ENCODE measurements at places on chromosomes 6 and 20. TPM values are rescaled to one million over a fixed set of nuclear protein-coding genes. Genes with fewer than 3 reads are reported as not detected.

SYNDIG1 gene
- total RNA-seq, result not detected

RIPOR3 gene
- not detected for total RNA-seq

- H3K27ac ChIP-seq, result no peak overlapping the region
- no peaks in the 10 kb centered on the region for H3K36me3 ChIP-seq
- H3K27me3 ChIP-seq, result no peaks in the 10 kb centered on the region
- H3K4me3 ChIP-seq, result no peak overlapping the region
- H3K4me1 ChIP-seq, result peaks cover 11% of the 10 kb centered on the region
These were observed 301.9 kb upstream of the SGK1 start for GRCh38 chr6:134619789-134620188.

DNA sequence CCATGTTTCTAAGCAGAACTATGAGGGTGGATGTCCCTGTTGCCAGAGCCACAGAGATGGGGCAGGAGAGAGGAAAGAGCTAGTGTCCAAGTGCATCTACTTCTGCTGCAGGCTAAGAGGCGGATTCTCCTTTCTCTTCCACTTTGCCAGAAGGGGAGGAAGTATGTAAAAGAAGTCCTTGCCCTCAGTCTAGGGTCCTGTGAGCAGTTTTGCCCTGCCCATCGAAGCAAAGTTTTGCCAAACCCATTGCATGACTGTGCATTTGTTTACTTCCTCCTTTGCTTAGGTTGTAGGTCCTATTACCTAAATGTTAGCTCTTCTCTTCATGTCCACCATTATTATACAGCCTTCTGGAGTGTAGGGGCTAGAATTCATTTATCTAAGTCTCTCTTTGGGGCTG, 106.2 kb upstream of the ARMC2 start:
- peak overlapping the region; percentile 35 for H3K27ac ChIP-seq
- H3K4me1 ChIP-seq, result peaks cover 43% of the 10 kb centered on the region
- peak; percentile 46 for DNase-seq

- DNase-seq, result no peak
- H3K27ac ChIP-seq, result no peak overlapping the region
- H3K36me3 ChIP-seq, result no peaks in the 10 kb centered on the region
These were observed 36.5 kb downstream of the NOX3 start for GRCh38 chr6:155419161-155419560.

DNA sequence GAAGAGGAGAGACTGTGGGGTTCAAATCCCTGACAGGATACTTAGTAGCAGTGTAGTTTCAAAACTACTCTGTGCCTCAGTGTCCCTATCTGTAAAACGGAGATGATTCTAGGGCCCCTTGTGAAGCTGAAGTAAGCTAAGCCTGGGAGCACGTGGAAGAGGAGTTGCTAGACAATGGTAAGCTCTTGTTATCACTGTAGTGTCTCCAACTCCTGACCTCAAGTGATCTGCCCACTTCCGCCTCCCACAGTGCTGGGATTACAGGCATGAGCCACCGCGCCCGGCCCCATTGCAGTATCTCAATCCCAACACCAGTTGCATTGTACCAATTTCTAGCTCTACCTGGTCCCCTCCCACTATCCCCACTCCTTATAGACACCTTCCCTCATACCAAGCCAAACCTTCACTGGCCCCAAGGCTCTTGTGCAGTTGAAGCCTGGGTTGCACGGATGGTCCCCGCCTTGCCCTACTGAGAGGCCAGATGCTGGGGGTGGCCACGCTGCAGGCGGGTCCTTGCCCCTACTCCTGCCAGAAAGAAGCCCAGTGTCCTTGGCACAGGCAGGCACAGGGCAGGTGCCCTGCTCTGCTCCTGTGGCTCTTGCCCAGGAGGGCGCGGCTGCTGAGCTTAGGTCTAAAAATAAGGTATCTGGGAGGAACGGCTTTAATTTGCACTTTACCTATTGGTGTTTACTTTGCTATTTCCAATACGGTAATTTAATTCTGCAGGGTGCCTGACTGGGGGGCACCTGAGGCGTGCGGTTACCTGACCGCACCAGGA, 118.1 kb downstream of the VEGFA start:
- no peak overlapping the region for H3K27ac ChIP-seq
- no peaks in the 10 kb centered on the region for H3K36me3 ChIP-seq
- no peak overlapping the region for H3K4me3 ChIP-seq
- no peak for DNase-seq
- H3K4me1 ChIP-seq, result no peaks in the 10 kb centered on the region
- no peaks in the 10 kb centered on the region for H3K27me3 ChIP-seq

PI3 gene
- 175 TPM for total RNA-seq

- H3K27ac ChIP-seq, result no peak overlapping the region
- no peaks in the 10 kb centered on the region for H3K36me3 ChIP-seq
- H3K4me3 ChIP-seq, result no peak overlapping the region
- no peaks in the 10 kb centered on the region for H3K4me1 ChIP-seq
- peaks cover 35% of the 10 kb centered on the region for H3K27me3 ChIP-seq
These were observed 40.3 kb upstream of the ANGPT4 start for GRCh38 chr20:956330-956951.

DNA sequence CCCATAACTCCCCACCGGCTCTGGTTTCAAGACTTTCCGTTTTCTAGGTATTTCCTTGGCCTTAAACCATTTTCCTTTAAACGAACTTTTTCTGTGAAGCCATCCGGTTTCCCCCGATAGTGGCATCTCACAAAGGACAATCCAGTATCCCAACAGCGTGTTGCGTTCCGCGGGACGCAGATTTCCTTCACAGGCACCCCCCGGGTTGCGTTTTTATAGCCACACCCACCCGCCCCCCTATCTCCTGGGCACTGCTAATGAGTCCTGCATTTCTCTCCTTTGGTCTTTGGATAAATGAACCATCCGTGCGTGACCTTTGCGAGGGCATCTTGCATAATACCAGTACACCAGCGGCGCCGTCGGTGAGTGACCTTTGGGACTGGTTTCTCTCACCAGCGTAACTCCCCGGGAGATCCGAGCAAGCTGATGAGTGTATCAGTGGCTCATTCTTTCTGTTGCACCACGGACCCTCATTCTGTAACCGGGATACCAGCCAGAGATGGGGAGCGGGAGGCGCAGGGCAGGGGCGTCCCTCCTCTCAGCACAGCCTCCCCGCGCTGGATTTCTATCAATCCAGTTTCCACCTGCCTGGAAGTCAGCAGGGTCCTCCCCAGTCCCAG, 586 bp upstream of the NQO2 start:
- H3K27me3 ChIP-seq, result no peaks in the 10 kb centered on the region
- H3K36me3 ChIP-seq, result no peaks in the 10 kb centered on the region
- peak; percentile 79 for DNase-seq

GRCh38 chr6:104606361-104606760, 253.4 kb downstream of the HACE1 start:
- H3K27me3 ChIP-seq, result no peaks in the 10 kb centered on the region
- no peak overlapping the region for H3K4me3 ChIP-seq
- H3K36me3 ChIP-seq, result no peaks in the 10 kb centered on the region
- H3K27ac ChIP-seq, result no peak overlapping the region

DNA sequence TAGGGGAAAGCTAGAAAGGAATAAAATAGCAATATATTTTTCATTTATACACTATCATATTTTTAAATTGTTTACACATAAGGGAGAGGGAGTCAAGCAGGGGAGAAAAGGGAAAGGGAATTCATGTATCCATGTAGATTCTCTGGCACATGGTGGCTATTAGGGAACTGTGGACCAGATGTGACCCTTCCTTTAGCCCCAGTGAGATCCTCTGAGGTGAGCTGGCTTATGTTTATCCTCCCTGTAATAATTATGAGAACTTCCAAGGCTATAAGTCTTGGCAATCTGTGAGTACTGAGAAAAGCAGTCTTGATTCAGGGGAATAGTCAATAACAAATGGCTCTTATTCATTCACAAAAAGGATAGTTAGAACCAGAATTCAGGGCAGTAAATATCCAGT, 42.6 kb downstream of the TSBP1 start:
- H3K27me3 ChIP-seq, result no peaks in the 10 kb centered on the region
- H3K36me3 ChIP-seq, result no peaks in the 10 kb centered on the region
- no peak for DNase-seq

DNA sequence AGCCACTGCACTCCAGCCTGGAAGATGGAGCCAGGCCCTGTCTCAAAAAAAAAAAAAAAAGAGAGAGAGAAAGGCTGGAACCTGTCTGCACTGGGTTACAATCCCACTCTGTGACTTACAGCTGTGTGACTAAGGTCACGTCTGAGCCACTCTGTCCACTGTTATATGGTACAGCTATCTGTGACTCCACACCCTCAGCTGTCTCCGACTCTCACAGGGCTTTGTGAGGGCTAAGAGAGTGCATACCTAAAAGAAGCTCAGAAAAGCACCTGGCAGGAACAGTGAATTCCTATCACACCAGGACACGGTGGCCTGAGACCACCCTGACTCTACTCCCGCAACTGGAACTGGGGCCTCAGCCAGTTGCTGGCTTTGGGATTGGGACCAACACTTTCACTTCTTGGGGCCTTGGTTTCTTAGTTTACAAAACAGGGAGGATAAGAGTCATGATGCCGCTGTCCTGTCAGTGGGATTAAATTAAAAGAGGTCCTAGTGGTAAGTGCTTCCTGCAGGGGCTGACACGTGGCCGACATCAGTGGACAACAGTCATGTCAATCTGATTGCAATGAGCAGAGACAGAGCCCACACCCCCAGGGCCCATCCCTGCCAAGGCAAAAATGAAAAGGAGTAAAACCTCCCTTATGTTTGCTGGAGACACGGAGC, 5.7 kb upstream of the CD93 start:
- no peaks in the 10 kb centered on the region for H3K36me3 ChIP-seq
- no peak overlapping the region for H3K4me3 ChIP-seq
- H3K4me1 ChIP-seq, result peaks cover 7% of the 10 kb centered on the region
- H3K27ac ChIP-seq, result no peak overlapping the region
- H3K27me3 ChIP-seq, result no peaks in the 10 kb centered on the region

DNA sequence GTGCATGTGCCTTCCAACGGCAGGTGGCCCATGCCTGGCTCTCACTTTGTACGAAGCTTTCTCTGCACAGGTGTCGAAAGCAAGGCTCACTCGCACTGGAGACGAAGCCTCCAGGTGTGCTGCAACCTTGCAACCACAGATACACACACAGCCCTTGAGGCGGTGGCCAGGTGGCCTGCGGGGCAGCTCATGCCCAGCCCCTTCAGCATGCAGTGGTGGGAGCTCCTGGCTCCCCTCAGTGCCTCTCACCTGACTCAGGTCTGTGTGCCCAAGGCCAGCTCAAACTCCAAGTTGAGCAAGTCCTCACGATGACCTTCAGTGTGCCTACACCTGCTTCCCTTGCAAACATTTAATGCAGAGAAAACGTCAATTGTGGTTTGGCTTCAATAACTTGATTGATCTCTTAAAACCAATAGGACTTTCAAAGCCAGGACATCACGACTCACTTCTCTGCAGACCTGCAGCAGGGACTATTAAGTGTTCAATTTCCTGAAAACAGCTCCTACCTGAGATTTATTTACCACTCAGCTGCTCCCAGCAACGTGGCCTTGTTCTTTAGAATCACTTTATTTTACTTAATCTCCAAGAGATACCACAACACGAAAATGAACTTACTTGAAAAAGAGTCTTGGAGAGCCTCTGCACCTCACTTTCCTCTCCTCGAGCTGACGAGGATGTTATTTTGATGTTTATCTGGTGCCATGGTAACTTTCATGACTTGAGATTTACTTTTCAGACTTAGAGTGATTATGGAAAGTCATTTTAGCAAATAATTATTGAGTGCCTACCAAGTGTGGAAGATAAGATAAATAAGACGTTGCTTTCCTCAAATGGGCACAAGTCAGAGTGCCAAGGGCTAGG, 86.3 kb downstream of the SLC22A23 start:
- no peak overlapping the region for H3K4me3 ChIP-seq
- H3K4me1 ChIP-seq, result peaks cover 10% of the 10 kb centered on the region
- H3K36me3 ChIP-seq, result no peaks in the 10 kb centered on the region
- no peaks in the 10 kb centered on the region for H3K27me3 ChIP-seq

DNA sequence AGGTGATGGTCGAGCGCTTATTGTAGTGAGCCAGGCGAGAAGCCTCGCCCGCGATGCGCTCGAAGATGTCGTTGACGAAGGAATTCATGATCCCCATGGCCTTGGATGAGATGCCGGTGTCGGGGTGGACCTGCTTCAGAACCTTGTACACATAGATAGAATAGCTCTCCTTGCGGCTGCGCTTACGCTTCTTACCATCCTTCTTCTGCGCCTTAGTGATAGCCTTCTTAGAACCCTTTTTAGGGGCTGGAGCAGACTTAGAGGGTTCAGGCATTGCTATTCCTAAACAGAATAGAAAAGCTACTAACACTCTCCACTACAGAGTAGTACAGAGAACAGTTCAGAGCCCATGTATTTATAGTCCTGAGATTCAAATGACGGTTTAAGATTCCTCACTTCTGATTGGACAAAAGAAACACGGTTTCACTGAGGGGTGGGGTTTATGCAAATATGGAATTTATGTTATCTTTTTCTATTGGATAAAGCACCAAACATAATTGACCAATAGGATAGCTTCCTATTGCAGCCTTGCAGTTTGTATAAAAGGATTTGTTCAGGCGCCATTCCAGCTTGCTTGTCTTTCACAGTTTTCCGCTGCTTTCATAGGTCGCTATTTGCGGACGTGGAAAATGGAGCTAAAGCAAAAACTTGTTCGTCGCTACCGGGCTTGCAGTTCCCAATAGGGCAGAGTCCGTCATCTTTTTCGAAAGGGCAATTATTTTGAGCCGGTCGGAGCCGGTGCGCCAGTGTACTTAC, 43.7 kb upstream of the HFE start:
- peak overlapping the region; percentile 71 for H3K4me3 ChIP-seq
- no peaks in the 10 kb centered on the region for H3K27me3 ChIP-seq
- H3K36me3 ChIP-seq, result no peaks in the 10 kb centered on the region

Data from PC-3 (cell line).